ENCODE measurements at places on chromosomes 3 and 15.

GRCh38 chr3:4722103-4722502 is 229.0 kb downstream of the ITPR1 start:
- DNase-seq = no peak

GRCh38 chr3:60953351-60953750 is 297.9 kb downstream of the FHIT start:
- DNase-seq = no peak

DNA sequence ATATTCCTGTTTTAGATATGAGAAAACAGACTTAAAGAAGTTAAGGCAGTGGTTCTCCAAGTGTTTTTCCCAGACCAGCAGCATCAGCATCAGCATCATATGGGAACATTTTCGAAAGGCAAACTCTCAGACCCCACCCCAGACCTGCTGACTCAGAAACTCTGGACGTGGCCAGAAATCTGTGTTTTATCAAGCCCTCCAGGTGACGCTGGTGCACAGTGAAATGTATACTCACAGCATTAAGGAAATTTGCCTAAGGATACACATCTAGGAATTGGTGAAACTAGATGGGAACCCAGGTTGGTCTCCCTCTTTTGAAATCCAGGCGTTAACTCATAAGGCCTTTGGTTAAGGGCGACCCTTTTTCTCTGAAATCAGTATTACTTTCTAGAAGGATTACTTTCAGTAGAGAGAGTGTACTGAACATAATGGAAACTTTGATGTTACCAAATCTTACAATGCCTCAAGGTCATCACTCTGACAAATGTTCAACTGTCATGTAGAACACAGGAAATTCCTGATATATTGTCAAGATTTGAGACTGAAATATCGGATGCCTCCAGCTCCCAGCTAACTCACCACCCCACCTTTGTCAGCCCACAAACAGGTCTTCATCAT is 910.2 kb downstream of the ROBO1 start:
- DNase-seq = no peak

DNA sequence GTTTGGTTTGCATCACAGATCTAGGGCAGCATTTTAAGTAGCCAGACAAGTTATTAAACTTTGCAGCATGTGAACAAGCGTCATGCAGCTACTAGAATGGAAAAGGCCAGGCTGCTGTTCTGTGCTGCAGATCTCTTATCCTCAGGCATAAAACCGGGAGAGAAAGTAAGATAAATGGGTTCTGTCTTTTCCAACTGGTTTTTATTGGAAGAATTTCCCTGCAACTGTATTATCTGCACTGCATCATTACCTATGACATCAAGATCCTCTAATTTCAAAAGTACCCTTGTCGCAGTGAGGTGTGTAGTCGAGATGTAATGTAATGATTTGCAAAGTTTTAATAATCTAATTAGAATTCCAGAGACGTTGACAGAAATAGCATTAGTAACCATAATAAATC is 240.3 kb downstream of the FEZF2 start:
- DNase-seq = no peak

DNA sequence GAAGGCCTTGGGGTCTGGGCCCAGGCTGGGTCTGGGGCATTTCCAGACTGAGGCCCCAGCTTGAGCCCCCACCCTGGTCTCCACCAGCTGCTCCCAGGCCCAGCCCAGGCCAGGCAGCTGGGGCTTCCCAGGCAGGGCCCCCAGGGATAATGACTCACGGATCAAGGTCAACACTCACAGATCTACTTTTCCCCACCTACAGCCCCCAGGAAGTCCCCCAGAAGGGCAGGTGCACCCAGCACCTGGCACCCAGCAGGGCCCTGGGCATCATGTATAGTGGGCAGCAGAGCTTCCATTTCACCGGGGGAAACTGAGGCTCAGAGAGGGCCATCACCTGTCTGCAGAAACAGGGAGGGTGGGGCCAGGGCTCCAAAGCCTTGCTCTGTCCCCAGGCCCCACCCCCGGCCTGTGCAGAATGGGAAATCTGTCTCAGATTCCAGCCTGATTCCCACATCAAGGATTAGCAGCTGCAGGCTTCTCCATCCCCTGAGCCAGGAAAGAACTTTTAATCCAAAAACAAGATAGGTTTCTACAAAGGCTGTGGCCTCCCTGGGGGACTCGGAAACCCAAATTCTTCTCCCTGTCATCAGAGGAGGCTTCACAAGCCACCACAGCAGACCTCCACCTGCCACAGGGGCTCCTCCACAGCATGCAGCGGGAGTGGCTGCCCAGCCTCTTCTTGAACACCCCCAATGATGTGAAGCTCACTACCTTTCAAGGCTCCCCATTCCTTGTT is 49.8 kb downstream of the IQSEC1 start:
- no peak for DNase-seq

GRCh38 chr3:29441422-29441821 is 160.6 kb downstream of the RBMS3 start:
- DNase-seq = no peak

GRCh38 chr3:59692117-59692516 is 642.3 kb upstream of the CFAP20DC start:
- DNase-seq = no peak

GRCh38 chr3:36907911-36908646 is 36.8 kb downstream of the TRANK1 start:
- DNase-seq = peak; percentile 71

- DNase-seq = no peak
Observed at GRCh38 chr3:129560269-129560787, 17.4 kb downstream of the H1-8 start.

GRCh38 chr3:135271177-135272025 is 476.3 kb downstream of the EPHB1 start:
- no peak for DNase-seq

DNA sequence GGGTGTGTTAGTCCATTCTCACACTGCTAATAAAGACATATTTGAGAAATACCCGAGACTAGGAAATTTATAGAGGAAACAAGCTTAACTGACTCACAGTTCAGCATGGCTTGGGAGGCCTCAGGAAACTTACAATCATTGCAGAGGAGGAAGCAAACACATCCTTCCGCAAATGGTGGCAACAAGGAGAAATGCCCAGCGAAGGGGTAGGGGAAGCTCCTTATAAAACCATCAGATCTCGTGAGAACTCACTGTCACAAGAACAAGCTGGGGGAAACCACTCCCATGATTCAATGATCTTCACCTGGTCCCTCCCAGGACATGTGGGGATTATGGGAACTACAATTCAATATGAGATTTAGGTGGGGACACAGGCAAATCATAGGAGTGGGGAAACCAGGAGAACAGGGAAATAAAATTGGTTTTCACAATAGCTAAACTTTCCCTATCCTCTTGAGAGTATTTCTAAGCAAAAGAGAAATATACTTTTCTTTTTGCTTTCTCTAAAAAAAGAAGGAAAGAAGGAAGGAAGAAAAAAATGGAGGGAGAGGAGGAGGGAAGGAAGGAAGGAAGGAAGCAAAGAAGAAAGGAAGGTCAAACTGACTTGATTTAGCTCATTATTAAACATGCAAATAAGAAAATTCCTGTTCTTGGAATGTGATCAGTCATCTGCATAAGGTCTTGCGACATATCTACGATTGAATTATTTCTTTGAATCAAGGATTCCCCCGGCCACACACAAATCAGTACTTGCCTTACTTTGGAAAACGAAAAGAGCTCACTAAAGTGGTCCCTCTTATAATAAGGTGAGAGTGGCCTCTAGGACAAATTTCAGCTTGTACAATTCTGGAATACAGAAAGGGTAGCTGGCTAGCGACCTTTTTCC is 75.2 kb downstream of the LIPC start:
- DNase-seq = no peak

DNA sequence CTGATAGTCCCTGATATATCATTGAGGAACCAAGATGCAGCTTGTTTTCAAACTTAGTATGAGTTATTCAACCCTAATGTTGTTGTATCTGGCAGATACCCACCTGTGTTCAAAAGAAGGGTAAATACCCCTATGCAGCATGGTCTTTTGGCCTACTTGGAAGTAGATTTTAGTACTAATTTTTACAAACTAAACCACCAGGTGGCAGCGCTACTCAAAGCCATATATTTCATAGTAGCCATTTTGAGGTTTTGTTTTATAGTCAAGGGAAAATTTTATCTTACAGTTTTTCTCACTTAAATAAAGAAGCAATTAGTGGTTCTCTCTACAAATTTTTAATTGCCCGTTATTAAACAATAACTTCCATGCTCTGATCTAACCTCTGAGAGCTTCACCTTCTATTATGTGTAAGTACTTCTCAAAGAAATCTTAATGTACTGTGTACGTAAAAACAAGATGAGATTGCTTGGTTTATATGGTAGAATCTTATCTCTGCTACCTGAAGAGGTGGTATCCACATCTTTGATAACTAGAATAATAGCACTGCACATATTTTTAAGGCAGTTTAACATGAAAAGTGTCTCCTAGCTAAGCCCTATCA is 31.5 kb upstream of the MLF1 start:
- peak; percentile 57 for DNase-seq

GRCh38 chr15:26294059-26294689 is 431.0 kb upstream of the ATP10A start:
- DNase-seq = no peak

DNA sequence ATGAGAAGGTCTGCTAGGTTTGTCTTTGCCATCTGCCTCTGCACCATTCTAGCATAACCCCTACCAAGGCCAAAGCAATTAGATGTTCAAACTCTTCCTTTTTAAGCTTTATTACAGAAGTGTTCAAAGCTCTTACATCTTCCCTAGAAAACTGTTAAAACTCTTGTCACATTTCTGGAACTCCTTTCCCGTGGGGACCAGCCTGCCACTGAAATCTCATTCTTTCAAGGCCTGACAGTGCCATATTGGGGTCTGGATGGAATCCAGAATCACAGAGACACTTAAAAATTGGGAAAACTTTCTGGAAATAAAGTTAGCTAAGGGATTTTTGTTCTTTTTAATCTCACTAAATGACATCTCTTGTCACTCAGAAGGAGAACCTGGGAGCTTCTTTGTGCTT is 153.8 kb upstream of the SLCO3A1 start:
- DNase-seq = no peak

DNA sequence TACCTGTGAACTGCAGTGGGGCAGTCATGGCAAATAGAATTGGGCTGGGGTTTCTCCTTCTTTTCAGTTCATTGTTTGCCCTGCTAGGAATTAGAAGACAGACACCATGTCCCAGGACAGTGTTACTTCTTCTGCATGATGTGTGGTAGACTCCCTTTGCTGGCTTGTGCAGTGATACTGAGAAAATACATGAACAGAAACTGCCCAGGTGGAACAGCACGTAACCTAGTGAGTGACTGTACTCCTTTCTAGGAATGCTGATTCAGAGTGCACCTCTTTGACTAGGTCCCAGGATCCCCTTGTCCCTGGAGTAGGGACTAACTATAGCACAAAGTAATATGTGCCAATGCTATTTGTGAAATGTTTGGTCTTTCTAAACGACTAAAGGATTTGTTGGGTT is 10.7 kb upstream of the SLC22A13 start:
- DNase-seq = no peak

GRCh38 chr3:53711387-53711786 is 134.8 kb downstream of the CHDH start:
- no peak for DNase-seq

GRCh38 chr15:57421551-57421950 is 45.2 kb downstream of the CGNL1 start:
- no peak for DNase-seq

DNA sequence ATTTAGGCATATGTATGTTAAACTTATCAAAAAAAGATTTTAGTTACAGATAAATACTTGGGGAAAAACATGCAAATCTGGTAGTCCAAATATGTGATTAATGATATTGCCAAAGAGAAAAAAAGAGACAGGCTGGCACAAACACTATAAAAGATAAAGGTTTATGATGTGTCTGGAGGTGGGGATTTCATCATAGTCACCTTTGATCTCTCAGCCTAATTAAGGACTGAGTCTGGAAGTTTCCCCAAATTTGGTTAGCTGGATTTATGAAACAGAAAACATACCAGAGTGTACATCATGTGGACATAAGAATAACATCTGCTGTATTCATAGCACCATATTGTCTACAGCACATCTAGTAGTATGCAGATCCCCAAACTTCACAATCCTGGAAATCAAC is 157.0 kb downstream of the FGF12 start:
- no peak for DNase-seq

DNA sequence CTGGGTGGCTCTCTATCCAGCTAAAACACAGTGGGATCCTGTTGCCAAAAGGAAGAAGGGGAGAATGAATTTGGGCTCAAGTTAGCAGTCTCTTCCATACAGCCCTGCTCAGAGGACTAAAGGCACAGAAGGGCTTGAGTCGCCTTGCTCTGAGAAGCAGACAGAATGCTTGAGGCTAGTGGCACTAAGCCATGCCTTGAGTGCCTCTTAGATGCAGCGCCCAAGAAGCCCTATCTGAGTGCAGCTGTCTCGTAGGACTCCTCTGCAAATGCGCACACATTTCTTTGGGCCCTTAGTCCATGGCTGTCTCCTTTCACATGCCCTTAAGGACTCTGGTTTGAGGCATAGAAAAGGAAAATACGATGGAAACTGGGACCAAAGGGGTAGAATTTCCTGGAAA is 211.3 kb upstream of the CHRM5 start:
- no peak for DNase-seq

DNA sequence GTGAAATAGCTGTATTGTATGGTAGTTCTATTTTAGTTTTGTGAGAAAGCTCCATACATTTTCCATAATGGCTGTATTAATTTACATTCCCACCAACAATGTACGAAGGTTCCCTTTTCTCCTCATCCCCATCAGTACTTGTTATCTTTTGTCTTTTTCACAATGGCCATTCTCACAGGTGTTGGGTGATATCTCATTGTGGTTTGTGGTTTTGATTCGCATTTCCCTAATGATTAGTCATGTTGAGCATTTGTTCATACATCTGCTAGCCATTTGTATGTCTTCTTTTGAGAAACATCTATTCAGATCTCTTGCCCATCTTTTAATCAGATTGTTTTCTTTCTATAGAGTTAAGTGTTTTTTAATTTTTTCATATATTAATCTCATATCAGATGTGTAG is 931.9 kb downstream of the IGSF11 start:
- no peak for DNase-seq

DNA sequence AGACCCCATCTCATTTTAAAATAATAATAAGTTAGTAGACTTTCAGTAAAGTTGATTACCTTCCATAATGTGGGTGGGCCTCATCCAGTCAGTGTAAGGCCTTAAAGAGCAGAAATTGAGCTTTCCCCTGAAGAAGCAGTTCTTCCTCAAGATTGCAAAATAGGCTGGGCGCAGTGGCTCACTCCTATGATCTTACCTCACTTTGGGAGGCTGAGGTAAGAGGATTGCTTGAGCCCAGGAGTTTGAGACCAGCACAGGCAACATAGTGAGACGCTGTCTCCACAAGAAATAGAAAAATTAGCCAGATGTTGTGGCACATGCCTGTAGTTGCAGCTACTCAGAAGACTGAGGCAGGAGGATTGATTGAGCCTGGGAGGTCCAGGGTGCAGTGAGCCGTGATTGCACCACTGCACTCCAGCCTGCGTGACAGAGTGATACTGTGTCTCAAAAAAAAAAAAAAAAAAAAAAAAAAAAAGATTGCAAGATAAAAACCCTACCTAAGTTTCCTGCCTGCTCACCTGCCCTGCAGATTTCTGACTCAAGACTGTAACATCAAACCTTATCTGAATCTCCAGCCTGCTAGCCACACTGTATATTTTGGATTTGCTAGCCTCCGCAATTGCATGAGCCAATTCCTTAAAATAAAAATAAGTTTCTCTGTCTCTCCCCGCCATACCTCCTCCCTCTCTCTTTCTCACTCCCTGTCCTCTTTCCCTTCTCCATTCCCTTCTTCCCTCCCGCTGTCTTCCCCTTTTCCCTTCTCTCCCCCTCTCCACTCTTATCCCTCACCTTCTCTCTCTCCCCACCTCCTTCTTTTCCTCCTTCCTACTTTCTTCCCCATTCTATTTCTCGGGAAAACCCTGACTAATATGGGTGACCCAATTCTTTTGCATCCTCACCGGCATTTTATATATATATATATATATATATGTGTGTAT is 16.9 kb downstream of the KLHL18 start:
- no peak for DNase-seq

Data from activated CD4-positive, alpha-beta T cell treated with anti-CD3 and anti-CD28 coated beads for 48 hours (primary cell).